Common myeloid progenitor, CD34-positive (primary cell): ENCODE measurements at places on chromosomes 3 and 15.
A peak's percentile ranks its signal among the peaks of the same experiment; 100 is the strongest.

DNA sequence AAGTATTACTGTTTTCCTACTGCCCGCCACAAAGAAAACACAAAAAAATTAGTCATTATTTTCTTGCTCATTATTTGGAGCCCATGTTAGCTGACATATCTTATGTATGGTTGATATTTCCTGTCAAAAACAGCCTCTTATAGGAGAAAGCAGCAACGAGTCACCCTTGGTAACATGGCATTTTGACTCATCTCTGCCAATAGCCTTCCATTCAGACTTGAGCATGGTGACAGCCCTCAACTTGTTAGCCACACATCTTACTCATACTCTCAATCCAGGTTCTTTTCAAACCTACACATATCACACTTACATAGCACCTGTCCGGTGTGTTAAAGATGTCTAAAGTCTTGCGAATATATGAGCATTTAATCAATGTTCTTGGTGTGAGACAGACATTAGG, 109.4 kb upstream of the SAMMSON start:
- no peak for DNase-seq

DNA sequence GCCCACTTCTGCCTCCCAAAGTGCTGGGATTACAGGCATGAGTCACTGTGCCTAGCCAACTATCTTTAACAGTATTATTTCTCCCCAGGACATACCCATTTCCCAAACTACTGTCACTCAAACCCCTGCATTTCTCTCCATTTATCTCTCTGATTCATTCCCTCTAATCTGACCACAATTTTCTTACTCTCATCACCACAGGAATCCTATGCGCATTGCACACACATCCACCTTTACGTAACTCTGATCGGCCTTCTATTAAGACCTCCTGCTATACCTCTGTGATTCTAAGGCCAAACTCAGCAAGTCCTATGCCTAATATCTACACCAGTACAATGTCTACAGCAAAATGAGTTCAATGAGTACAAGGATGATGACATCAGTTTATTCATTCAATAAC, 235.0 kb downstream of the ULK4 start:
- no peak for DNase-seq

GRCh38 chr3:25547943-25548674, 116.6 kb downstream of the TOP2B start:
- DNase-seq: no peak

DNA sequence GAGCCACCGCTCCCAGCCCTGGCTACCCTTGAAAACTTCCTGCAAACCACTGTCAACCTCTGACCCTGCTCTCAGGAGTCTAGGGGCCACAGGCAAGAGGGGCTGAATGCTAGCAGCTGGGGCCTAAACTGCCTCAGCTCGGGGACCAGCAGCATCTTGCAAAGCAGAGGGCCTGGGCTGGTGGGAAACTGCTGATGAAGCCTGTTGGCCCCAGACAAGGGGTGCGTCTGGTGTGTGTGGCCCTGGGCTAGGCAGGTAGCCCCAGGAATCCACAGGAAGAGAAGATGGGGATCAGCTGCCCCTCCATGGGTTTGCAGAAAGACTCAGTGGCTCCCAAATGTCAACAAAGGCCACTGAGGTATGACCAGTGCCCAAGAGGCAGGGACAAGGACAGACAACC, 8.2 kb upstream of the POLG start:
- DNase-seq: no peak

GRCh38 chr15:76799760-76800159, 105.4 kb downstream of the SCAPER start:
- no peak for DNase-seq

DNA sequence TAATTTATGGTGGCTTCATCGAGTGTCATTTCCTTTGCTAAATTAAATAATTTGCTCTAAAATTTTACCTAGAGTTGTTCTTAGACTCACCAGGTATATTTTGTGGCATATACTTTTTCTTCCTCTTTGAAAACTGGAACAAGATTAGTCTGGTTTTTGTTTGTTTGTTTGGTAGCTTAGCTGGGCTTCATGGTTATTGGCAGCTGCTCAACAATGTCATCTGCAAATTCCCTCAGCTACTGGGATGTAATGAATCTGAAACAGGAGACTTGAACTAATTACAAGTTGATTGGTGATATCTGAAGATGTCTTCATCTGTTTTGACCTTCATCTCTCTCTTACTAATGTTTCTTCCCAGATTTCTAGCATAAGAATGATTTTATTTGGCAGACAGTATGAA, 270.5 kb upstream of the P2RY1 start:
- DNase-seq: no peak

GRCh38 chr3:132519914-132520313, 77.2 kb upstream of the ACKR4 start:
- DNase-seq: no peak

GRCh38 chr15:35112346-35112745, 27.3 kb upstream of the NANOGP8 start:
- DNase-seq: no peak

DNA sequence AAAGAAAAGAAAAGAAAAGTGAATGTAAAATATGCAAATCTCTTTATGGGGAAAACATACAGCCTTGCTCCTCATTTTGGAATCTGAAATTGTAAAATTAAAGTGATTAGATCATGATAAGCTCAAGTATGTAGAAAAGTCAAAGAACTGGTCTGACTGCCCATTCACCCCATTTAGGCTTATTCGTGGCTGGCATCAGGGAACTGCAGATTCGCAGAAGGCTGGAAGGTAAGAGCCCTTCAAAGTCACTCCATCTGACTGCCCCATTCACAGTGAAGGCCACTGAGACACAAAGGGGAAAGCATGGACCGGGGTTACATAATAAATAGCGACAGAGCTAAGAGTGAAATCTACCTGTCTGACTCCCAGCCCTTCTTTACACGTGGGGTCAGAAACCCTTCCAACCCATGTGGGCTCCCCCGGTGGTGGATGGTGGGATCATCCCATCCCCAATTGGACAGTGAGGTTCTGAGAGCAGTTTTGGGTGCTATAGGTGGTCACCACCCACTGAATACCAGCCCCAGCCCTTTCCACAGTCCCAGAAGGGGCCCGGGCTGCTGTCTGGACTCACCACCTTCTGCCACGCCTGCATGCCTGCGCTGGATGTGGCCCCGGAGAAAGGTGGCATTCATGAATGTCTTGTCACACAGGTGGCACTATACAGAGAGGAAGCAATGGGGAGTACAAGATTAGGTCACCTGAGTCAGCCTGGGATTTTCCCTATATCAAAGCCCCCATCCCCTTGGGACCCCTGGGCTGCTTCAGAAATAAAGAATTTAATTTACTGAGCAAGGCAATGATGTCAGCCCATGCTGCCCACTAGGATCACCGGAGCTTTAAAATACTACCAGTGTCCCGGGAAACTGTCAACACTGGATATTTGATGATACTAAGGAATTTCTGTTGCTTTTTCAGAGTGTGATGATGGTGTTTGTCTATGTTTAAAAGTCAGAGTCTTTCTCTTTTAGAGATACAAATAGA, 17.9 kb downstream of the DZIP1L start:
- no peak for DNase-seq

DNA sequence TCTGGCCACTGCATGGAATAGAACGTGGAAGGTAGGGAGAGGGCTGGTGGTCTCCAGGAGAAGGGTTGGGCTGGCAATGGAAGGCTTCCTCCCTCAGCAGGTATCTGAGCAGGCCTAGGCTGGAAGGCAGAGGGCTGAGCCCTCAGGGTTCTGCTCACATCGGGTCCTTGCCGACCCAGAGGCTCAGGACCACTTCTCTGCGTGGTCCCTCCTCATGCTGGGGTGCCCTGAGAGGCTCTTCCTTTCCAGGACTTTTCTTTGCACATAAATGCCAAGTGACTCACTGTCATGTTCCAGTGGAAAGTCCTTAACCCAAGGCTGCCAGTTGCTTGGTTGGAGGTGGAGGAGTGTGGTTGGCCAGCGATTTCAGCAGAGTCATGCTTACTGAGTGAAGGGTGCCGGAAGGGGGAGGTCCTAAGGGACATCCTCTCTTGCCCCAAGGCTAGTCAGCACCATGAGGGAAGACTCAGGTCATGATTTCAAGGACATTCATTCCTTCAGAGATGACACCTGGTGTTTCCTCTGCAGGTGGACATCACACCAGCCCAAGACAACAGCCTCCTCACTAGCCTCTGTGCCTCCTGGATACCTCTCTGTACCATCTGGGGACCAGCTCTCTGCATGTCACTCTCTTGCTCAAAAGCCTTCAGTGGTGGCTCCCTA, 8.2 kb downstream of the SLC6A6 start:
- peak; percentile 98 for DNase-seq

DNA sequence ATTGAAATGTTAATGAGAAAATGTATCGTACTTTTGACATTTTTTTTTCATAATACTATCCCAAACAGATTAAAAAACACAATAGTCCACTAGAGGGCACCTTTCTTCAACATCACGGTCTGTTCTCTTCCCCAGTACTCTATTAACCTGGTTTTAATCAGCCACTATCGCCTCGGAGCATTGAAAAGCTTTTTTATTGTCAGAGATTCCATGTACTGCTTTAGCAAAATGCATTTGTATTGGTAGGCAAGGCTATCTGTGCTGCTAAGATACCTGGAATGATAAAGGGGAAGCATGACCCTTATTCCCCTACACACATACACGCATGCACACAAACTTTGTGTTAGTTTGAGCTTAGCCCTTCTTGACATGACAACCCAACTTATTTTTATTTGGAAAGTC, 160.1 kb upstream of the IL12A start:
- DNase-seq: peak; percentile 66

DNA sequence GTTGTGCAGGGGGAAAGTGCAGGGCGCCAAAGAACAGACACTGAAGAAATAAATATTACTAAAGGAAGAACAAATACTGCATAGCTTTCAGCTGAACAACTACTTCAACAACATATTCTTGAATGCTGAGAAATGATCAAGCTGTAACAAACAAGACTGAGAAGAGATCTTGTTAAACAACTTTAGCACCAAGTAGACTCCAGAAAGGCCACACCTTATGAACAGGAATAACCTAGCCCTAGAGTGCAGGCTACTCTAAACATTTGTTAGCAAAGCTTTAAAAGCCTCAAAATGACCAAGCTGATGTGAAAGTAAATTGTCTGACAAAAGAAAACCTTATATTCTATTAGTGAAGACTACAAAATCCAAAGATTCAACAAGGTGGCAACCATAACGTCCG, 83.2 kb downstream of the POLQ start:
- no peak for DNase-seq

DNA sequence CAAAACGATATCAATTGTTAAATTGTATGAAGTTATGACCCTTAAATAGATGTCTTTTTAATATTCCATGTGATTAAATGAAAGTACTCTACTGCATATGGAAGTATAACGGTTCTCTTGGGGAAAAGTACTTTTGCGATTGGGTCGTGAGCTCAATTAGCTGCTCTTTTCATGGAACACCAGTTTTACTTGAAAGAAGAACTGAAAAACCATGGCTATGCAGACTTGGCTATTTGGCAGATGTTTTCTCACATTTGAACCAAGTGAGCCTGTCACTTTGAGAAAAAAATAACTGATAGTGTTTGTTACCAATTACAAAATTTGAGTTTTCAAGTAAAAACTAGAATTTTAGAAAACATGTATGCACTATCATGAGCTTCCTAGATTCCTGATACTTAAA, 5.9 kb upstream of the INAFM2 start:
- DNase-seq: no peak

DNA sequence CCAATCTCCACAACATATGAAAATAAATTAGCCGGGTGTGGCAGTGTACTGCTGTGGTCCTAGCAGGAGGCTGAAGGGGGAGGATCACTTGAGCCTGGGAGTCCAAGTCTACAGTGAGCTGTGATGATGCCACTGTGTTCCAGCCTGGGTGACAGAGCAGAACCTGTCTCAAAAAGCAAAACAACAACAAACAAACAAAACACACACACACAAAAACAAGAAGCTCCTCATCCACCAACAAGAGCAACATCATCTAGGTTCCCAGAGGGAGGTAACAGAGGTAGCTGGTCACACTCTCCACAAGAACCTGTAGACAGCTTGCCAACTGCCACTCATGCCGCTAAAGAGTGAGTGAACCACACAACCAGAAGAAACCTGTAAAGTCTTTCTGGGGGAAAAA, 34.8 kb downstream of the PTPN9 start:
- peak; percentile 24 for DNase-seq

DNA sequence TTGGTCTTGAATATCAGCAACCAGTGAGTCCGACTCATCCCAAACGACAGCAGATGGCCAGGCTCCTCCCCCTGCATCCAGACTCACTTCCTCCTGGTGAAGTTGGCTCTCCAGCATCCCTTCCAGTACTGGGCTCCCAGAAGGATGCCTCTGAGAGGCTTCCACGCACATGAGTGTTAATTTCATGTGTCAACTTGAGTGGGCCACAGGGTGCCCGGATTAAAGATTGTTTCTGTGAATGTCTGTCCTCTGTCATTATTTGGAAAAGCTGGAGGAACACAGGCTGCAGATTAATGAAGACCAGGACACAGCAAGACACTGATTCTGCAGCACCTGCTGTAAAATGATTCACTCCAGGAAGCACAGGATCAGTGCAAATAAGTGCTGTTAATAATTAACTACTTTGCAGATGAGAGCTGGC, 99.8 kb downstream of the ATP10A start:
- DNase-seq: no peak

DNA sequence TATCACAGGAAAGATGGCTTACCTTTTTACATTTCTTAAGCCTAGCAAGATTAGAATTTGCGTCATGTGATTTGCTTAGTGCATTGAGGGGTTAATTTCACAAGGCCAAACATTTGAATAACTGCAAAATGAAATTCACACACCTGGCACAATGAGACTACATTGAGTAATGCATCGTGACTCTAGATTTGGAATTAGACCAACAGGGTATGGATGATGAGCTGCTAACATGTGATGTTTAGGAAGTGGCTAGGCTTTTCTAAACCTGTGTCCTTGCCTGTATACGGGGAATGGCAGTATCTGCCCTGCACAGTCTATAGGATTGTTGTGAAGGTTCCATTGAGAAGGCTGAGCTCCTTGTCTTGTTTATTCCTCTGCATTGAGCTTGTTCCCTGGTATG, 160.1 kb downstream of the MFSD1 start:
- no peak for DNase-seq

GRCh38 chr3:33096093-33096868, 665 bp downstream of the GLB1 start:
- peak; percentile 71 for DNase-seq

GRCh38 chr3:109685084-109686079, 348.0 kb upstream of the DPPA4 start:
- DNase-seq: no peak

- peak; percentile 14 for DNase-seq
These were observed 48.4 kb upstream of the IP6K2 start for GRCh38 chr3:48765376-48765775.
